ENCODE measurements at places on chromosomes 6 and 20.

- no peak for DNase-seq
Observed at GRCh38 chr6:12014027-12014872, 2.1 kb downstream of the HIVEP1 start.

- peak; percentile 28 for DNase-seq
Observed at GRCh38 chr20:13771853-13772453, 12.8 kb downstream of the ESF1 start.

DNA sequence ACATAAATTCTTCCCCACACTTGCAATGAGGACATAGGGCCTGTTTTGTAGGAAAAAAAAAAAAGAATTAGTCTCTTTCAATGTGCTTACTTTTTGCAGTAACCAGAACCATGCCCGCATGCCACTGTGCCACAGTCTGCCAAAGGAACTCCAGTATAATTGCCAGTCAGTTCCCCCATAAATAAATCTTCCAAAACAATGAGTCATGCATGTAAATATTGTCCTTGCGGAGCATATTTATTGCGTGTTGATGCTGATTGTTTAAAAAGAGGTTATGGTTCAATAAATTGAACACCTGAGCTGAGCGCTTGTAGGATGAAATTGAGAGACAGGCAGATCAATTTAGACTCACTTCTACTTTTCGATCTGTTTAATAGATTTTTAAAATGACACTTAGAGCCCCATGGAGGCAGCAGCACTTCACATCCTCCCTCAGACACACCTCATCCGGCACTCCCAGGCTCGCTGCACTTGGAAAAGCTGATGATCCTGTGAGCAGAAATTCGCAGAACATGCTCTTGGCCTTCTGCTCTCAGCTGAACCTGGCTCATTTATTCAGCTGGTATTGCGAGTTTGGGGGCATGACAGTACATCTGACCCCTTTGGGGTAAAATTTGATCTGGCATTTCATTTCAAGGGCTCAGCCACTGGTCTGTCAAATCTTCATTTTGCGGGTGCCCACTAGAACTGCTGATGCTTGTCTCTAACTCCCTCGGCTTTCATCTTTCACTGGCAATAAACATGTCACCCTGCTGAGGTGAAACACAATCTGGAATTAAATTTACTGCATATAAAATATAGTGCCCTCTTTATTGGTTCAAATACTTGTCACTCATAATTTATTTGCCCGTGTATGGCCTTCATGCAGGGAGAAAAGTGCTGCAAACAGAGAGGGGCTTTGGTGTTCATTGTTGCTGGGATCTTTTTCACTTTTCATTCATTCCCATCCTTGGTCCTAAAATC lies 371.1 kb upstream of the POU3F2 start:
- no peak for DNase-seq

DNA sequence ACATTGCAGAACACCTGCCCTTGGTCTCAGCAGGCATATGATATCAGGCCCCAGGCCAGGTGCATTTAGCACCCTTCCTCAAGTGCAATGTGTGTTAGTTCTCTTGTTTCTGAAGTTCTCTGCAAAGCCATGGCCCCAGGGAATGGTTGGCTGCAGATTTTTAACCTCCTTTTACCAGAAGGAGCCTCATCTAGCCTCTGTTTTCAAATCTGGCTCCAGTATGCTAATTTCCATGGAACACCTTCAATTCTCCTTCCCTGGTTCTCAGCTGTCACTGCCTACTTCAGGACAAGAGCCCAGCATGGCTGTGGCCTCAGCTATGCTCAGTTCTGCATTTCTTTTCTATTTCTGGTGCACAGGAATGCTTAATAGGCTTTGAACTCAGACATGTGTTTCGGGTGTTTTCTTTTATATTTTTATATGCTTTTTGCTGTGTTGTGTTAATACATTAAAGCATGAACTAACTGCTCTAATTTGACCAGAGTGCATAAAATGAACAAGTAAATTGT lies 51.6 kb upstream of the OGFRL1 start:
- DNase-seq = no peak

DNA sequence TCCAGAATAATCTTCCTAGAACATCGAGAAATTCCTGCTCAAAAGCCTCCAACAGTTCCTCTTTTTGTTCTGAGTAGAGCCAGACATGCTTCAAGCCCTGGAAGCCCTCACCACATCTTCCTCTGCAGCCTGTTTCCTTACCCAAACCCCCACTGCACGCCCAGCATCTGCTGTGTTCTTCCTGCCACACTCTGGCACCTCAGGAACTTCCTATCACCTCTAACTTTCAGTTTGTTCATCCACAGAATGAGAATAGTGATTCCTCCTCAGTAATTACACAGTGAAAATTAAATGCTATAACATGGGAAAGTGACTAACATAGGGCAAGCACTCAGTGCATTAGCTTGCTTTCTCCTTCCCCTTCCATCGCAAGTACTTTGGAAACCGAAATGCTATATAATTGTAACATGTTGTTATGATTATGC lies 26.3 kb downstream of the C6orf89 start:
- DNase-seq = no peak

DNA sequence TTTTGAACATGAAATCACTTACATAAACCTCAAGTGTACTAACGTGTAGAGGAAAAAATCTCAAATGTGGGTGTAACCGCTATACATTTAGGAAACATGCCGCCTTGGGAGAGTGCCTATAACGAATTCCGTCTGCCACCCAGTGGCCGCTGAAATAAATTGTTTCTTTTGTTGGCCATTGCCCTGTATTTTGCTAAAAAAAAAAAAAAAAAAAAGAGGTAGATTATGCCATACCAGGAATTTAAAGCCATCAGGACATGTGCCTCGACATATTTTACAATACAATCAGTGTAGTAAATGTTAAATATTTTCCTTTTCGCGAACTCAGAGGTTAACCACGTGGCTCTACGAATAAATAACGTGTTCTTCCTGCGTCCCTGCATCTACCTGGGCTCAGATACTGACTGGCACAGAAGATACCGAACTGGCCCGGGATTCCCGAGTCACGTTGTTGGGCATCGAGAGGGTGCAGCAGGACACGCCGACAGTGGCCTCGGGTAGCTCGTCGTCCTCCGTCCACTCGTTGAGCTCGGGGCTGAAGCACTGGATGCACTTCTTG lies 14.3 kb downstream of the KLHL31 start:
- DNase-seq = peak; percentile 79

- DNase-seq = no peak
Observed at GRCh38 chr20:9070304-9070703, 1.4 kb downstream of the PLCB4 start.

GRCh38 chr6:86511962-86512361 lies 425.4 kb upstream of the HTR1E start:
- no peak for DNase-seq

DNA sequence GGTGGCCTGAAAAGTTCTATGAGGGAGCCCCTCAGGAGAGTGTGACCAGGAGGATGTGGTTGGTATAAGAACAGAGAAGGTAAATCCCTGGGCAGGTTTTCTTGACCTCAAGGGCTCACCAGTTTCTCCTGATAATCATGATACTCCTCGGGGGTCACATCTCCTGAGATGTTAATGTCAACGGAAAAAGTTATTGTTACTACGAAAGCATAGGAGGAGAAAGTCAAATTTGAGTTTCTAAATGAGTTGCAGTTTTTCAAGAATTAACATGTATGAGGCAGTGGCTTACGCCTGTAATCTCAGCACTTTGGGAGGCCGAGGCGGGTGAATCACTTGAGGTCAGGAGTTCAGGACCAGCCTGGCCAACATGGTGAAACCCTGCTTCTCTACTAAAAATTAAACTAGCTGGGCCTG lies 23.4 kb downstream of the MGME1 start:
- DNase-seq = no peak

DNA sequence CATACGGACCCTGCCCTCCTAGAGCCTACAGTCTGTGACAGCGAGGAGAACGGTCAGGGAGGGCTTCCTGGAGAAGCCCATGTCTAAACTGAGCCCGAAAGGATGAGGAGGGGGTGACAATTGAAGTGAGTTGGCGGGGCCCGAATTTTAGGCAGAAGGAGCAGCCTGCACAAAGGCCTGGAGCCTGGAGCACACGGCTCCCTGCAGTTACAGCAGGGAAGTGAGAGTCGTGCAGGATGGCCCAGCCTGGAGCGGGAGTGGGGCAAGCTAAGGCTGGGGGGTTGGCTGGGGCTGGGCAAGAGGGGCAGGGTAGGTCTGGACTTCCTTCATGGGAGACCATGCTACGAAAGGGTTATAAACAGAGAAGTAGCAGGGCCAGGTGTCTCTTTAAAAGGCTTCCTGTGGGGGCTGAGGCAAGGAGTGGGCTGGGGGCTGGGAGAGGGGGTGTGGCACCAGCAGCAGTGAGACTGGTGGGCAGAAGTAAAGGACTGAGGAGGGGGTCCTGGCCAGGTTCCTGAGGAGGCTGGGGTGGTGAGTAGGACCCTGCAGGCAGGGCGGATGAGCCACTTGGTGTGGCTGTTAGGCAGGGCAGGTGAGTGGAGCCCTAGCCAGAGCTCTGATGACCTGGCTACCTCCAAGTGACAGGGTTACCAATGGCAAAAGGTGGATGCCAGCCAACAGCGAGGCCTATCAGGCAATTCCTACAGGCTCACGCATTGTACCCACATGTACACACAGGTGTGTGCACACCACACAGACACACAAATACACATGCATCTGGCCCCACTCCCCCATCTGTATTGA lies 119.2 kb downstream of the MRPL14 start:
- DNase-seq = no peak

GRCh38 chr20:24836041-24836533 lies 113.0 kb upstream of the CST7 start:
- no peak for DNase-seq

- DNase-seq = no peak
Observed at GRCh38 chr6:135280375-135281136, 99.4 kb downstream of the MYB start.

- DNase-seq = no peak
Observed at GRCh38 chr6:4610256-4610655, 165.9 kb upstream of the CDYL start.

DNA sequence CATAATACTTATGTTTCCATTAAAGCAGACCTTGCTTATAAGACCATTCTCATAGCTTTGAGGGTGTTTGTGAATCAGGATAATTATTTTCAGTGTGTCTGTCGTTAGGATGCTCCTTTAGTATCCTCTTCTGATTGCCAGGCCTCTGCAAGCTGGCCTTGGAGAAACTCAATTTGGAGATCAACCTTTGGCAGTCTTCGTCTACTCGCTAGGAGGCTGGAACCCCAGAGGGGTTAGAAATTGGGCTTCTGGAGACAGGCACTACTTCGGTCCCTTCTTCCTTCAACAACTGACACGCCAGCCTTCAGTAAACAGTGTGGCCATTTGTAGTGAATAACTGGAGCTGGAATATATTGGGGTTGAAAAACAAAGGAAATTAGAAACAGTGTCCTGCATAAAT lies 100.8 kb upstream of the CITED2 start:
- no peak for DNase-seq
